T-helper 17 cell (primary cell): ENCODE measurements at places on chromosomes 1 and 21.

DNA sequence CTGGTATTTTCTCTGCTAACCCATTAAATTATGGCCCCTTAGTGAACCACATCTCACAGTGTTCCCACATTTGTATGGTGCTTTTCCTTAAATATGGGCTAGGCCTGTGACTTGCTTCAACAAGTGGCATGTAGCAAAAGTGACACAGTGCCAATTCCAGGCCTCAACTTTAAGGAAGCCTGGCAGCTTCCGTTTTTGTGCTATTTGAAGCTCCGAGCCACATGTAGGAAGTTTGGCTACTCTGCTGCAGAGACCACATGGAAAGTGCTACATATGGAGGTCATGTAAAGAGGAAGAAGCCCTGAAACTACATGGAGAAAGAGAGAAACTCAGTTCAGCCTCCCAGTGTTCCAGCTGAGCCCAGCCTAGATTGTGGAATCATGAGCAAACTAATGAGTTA lies 28.5 kb upstream of the DR1 start:
- no peak for DNase-seq

- no peak for DNase-seq
Measured at GRCh38 chr1:30044656-30045144, 678.7 kb downstream of the MATN1 start.

DNA sequence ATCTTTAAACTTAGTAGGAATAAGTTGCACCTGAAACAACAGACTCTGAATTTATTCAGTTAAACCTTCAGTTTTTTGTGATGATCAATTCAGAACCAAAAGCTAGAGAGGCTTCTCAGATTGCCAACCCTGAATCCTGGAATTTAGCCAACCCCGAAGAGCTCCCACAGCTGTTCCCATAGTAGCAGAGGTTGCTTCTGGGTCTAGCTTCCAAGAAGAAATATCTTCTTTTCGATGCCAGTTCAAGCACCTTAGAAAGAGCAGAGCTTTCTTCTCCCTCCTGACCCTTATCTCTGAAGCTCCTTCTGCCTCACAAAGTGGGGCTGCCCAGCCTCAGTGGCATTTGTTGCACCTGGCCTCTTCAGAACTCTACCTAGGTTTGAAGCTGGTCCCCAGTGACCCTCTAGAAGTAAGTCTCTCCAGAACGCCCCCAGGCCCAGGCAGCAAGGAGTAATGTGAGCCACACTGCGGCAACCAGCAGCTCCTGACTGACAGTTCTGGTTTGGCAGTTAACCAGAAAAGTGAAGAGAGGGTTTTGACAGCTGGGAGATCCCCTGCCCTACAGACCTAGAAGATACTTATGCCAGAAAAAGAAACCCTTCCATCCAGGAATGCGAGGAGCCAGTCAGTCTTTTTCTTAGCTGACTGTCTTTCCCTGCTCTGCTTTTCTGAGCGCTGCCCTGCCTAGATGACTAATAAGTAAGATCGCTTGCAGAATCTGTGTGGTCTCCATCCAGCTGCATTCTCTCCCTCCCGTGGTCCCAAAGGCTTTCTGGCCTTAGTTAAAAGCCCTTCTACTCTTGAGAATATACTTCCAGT lies 165.9 kb downstream of the ADGRL4 start:
- no peak for DNase-seq

GRCh38 chr1:46086576-46086975 lies 45.9 kb downstream of the PIK3R3 start:
- DNase-seq, result no peak

- DNase-seq, result no peak
Measured at GRCh38 chr1:217048104-217048707, 325.0 kb upstream of the ESRRG start.

GRCh38 chr1:23026568-23026967 lies 7.3 kb downstream of the KDM1A start:
- no peak for DNase-seq

- DNase-seq, result no peak
Measured at GRCh38 chr21:39728341-39728740, 16.6 kb upstream of the IGSF5 start.

DNA sequence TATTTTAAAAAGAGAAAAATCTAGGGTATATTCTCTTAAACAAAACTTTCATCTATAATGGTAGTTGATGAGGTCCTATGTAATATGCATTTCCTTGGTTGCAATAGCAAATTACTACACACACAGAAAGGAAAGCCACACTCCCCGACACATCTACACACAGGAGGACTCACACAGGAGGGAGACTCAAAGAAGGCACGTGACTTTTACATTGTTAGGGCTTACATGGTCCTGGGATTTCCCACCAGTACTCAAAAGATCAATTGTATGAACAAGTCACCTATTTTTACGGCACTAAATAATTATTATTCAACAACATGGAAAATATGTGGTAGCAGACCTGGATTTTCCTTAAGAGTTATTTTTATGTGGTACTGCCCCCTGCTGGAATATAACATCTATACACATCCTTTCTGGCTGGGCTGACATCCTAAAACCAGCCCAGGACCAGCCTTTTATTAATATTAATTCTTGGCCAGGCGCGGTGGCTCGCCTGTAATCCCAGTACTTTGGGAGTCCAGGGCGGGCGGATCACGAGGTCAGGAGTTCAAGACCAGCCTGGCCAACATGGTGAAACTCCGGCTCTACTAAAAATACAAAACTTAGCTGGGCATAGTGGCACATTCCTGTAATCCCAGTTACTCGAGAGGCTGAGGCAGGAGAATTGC lies 33.9 kb upstream of the LGALS8 start:
- DNase-seq, result no peak

- DNase-seq, result no peak
Measured at GRCh38 chr21:34846601-34847112, 177.9 kb downstream of the CLIC6 start.

GRCh38 chr1:72062584-72062983 lies 219.8 kb downstream of the NEGR1 start:
- no peak for DNase-seq

- DNase-seq, result no peak
Measured at GRCh38 chr1:46003315-46003714, 129.1 kb downstream of the PIK3R3 start.

GRCh38 chr1:236063551-236063918 lies 1.4 kb downstream of the NID1 start:
- no peak for DNase-seq

DNA sequence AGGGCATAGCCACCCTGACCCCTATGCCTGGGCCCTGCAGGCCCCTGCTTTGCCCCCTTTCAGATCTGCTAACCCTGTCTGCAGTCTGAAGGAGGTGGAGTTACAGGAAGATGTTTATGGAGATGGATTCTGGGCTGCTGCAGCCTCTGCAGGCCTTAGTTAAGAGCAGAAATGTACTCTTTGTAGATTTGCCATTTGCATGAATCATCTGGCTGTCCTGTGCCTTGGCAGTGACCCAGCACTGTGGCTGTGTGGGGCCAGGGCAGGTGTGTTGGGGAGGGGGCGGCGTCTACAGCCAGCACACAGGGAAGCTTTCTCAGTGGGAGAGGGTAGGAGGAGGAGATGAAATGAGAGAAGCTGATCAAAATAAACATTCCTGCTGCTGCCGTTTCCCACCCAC lies 867.3 kb downstream of the PLA2G4A start:
- no peak for DNase-seq

GRCh38 chr1:234996245-234996757 lies 132.3 kb downstream of the TOMM20 start:
- no peak for DNase-seq

- no peak for DNase-seq
Measured at GRCh38 chr1:154104433-154105082, 50.3 kb downstream of the NUP210L start.

DNA sequence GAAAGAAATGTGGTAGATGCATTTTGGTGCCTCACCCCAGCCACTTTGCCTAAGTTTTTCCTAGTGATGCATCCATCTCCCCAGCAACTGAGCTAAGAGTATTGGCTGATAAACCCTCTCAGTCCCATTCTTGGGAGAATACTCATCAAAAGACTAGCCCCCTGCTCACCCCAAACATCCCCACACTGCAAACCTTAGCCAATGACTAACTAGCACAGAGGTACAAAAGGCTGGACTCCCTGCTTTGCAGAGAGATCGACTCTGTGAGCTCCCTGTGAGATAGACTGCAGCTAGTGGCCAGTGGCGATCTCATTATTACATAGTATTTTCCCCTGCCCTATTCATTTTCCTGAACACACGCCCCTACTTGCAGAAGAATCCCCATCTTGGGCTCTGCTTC lies 155.3 kb downstream of the HHIPL2 start:
- DNase-seq, result no peak
